Stimulated activated naive CD4-positive, alpha-beta T cell (primary cell): ENCODE measurements at places on chromosomes 4 and X.

DNA sequence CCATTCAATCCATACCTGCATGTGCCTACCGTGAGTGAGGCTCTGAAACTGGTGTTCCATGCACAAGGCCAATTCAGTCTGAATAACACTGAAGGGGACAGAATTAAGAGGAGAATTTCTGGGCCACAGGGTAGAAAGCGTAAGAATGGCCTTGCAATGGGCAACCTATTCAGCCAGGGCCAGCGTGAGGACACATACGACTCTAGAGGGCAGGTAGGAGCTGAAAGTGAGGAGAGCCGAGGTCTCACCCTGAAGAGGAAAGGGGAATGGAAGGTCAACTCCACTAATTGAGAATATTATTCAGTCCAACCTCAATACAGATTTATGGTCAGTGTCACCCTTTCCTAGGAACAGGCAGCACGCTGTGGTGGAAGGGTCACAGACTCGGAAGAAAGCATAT is 202.2 kb downstream of the TRIML1 start:
- DNase-seq = no peak

DNA sequence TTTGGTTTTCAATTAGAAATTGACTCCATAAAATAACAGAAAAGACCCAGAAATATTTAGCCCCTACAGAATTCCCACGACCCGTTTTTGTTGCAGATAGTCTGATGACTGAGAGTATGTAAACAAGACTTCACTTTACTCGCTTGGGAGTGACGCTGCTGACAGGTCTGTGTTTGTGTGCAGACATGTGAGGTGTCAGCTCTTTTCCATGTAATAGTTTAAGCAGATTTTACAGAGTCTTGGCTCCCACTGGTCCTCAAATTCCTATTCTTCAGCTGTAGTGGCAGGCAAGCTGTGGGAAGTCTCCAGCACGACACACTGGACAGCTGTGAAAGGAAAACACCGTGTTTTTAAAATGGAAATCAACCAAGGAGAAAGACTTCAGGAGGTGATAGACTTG is 455.7 kb downstream of the GABRG1 start:
- DNase-seq = no peak

- DNase-seq = no peak
Measured at GRCh38 chr4:148061141-148061481, 329.2 kb downstream of the ARHGAP10 start.

GRCh38 chrX:118418811-118419251 is 72.9 kb downstream of the WDR44 start:
- no peak for DNase-seq

- DNase-seq = no peak
Measured at GRCh38 chr4:42416017-42416416, 18.7 kb downstream of the SHISA3 start.

DNA sequence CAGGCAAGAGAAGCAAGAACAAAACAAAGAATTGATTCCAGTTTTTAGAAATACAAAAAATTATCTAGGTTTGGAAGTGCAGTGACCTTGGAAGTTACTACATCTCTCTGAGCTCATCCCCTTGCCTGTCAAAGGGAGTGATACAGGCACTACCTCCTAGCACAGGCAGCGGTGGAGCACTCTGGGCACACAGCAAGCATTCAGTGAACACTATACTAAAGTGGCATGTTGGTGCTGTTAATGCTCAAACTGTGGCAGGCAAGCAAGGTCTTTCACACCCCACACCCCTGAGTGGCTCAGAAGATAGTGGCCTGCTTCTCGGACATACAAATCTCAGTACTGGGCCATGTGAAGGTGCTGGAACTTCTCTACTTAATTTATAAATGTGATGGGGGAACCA is 51.2 kb downstream of the DRD5 start:
- DNase-seq = no peak

DNA sequence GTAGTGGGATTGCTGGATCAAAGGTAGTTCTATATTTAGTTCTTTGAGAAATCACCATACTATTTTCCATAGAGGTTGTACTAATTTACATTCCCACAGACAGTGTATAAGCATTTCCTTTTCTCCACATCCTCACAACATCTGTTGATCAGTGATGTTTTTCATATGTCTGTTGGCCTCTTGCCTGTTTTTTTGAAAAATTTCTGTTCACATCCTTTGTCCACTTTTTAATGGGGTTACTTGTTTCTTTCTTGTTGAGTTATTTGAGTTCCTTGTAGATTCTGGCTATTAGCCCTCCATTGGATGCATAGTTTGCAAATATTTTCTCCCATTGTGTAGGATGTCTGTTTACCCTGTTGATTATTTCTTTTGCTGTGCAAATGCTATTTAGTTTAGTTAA is 72.6 kb downstream of the STOX2 start:
- DNase-seq = no peak

- DNase-seq = no peak
Measured at GRCh38 chr4:182862141-182862875, 54.9 kb downstream of the DCTD start.

DNA sequence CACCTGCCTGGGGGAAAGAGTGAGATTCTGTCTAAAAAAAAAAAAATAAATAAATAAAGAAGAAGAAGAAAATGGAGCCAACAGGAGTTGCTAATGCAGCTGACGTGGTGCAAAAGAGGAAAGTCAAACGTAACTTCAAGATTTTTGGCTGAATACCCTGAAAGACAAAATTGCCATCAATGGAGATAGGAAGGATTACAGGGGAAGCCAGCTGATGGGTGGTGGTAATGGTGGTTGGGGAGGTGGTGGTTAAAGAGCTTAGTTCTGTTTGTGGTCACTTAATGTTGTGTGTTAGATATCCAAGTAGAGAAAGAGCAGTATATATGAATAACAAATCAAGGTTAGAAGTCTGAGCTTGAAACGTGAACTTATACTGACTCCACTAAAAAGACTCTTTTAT is 225.4 kb downstream of the ARHGAP24 start:
- DNase-seq = no peak

DNA sequence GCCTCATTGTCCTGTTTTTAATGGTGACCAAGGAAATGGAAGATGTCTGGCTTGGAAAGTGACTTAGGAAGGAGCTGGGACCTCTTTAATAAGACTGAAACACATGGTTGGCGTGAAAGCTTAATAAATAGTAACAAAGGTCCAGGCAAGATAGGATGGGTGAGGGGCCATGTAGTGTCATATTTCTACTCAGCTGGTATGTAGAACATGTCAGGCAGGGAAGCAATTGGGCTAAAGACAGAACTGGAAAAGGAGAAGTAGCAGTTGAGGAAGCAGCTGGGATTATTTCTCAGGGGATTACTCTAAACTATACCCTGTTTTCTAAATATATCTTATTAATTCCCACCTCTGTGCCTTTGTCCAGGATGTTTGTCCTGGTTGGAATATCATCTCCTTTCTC is 18.6 kb downstream of the ITGB1BP2 start:
- no peak for DNase-seq

GRCh38 chrX:17174671-17175070 is 200.3 kb upstream of the NHS start:
- no peak for DNase-seq

DNA sequence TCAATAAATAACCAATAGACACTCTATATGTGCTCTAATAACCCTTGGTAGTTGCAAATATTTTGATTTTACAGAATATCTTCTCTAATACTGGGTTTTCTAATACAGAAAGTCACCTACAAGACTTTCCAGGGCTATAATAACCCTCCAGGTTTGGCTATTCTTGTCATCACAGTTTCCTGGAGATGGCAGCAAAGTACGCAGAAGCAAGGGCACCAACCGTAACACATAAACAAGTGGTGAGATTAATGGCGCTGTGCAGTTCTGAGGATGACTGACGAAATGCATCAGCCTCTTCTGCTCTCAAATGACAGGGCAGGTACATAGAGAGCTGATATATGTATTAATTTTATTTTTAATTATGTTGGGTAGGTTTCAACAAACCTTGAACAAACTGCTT is 122.4 kb downstream of the C4orf33 start:
- DNase-seq = no peak

DNA sequence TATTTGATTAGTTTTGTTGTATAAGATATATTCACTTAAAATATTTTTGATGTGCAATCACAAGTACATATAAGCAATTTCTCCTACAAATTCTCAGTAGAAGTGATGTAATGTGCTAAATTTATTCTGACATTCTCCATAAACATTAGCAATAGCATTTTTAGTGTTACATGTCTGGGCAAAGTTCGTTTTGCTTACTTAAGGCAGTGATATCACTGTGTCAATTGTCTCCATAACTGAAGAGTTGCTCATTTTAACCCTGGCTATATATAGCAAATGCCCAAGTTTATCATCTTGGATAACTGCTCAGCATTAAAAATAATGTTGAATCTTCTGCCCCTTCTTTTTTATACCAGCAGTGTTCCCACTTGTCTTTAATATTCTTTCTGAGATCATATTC is 340.0 kb upstream of the NDST4 start:
- DNase-seq = no peak

GRCh38 chr4:87260477-87260876 is 40.1 kb upstream of the KLHL8 start:
- DNase-seq = no peak

- no peak for DNase-seq
Measured at GRCh38 chr4:7759635-7760034, 180.0 kb downstream of the AFAP1 start.

DNA sequence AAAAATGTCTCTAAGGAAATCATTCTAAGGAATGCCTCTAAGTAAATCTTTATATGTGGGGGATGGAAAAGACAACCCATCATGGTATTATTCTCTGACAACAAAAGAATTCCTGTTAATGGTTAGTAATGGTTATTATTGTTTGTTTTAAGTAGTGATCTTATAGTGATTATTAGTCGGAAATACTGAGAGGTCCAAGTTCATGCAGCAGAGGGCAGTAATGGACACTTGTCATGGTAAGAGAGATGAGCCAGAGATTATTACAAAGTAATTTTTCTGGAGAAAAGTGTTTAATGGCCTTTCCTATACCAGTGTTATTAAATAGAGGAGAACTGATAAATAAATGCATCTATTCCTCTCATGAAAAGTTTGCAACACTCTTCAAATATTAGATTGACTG is 8.1 kb upstream of the DKK2 start:
- DNase-seq = no peak

GRCh38 chr4:101028886-101029285 is 318.4 kb downstream of the PPP3CA start:
- no peak for DNase-seq

DNA sequence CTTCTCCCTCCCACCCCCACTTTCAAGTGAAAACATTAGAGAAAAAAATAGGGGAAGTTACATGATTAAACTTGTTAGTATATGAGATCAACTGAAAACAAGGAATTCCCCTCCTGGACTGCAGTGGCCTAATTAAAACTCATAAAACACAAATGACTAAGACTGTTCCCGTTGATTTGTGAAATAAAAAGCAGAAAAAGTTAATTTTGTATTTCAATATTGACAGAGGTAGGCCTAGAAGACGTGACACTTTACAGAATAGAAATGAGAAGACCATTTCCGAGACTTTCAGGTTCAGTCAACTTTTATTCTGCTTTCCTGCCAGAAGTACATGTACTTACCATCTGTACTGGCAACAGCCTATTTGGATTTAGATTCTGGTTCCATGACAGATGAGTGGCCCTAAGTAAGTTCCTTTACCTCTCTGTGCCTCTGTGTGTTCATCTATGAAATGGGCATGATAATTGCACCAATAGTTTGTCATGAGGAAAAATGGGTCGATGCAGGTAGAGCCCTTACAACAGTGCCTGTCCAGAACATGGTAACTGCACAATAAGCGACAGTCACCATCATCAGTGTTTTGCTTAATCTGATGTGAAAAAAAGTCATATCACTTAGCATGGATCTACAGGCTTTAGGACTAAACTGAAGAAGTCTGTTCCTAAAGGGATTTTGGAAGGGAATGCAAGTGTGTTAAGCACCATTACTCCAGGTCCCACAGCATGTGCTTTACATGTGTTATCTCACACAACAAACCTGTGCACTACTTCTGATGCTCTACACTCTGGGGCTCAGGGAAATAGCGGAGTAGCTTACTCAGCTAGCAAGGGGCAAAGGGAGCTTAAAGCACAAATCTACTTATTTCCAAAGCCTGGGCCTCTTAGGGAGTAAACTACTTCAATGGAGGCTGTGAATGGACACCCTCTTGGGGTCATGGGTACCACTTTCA is 562.3 kb upstream of the DIPK2B start:
- DNase-seq = no peak

- DNase-seq = no peak
Measured at GRCh38 chr4:40507977-40508376, 121.7 kb downstream of the RBM47 start.

GRCh38 chrX:15989716-15990115 is 133.6 kb upstream of the GRPR start:
- DNase-seq = no peak

DNA sequence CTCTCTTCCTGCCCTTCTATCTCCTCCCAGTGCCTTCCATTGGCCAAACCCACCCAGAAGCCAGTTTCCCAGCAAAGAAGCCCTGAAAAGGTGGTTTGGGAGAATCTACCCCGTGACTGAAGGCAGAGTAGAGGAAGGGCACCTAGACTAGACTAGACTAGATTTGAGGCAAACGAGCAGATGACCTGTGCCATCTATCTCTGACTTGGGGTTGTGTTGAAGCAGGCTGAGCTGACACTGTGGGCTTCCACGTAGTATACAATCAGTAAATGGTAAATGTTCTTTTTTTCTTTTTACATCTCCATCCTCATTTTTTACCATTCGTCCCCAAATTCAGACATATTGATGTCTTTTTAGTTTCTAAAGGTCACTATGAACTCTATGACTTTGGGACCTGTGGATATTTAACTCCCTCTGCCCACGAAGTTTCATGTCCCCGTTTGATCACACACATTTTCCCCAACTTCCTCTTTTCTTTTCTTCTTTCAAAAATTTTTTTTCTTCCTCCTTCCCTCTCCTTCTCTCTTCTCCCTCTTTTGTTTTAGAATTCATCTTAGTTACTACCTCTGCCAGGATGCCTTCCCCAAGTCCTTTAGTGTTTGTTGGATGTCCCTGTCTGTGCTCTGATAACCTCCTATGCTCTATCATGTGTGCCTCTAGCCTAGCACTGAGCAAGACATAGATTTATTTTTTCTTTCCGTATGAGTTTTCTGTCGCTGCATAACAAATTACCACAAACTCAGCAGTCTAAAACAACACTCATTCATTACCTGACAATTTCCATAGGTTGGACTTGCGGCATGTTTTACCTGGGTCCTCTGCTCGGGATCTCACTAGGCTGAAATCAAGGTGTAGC is 6.2 kb upstream of the AFF1 start:
- DNase-seq = no peak

GRCh38 chr4:105527081-105527480 is 25.3 kb upstream of the ARHGEF38 start:
- DNase-seq = no peak

GRCh38 chrX:2962381-2962780 is 33.2 kb upstream of the ARSD start:
- no peak for DNase-seq

GRCh38 chr4:56149591-56149990 is 200.8 kb downstream of the CEP135 start:
- DNase-seq = no peak
